Right renal cortex interstitium (tissue), 3 donors: ENCODE measurements at places on chromosomes 11 and 22.

- no peak for DNase-seq
Observed at GRCh38 chr22:48855593-48856307, 971.9 kb downstream of the BRD1 start.

DNA sequence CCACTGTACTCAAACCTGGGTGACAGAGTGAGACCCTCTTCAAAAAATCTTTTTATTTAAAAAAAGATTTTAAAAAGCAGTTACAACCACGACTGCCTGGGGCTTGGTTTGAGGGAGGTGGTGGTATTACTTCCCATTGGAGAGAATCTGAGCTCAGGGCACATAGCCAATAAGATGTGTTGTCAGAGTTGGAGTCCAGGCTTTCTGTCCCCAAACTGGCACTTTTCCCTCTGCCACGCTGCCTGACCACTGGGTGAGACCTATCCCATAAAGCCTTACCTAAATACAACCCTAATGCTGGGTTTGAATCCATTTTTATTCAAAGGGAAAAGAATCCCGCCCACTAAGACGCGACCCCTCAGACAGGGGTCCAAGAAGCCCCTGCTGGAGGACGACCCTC is 11.5 kb downstream of the CHADL start:
- DNase-seq = no peak

DNA sequence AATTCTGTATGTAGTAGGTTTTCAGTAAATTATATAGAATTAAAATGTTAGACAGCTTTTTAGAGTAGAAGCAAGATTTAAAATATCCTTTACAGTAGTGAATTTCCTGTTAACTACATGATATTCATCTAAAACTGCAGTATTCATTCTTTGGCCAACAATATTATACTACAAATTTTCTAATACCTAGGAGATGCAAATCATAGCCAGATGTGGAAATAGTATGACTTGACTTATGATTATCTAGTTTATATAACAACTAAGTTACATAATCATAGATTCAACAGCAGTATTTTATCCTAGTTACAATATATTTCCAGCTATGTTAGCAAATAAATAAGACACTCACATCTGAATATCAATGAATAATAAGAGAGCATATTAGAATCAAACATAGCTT is 163.2 kb downstream of the MSANTD4 start:
- DNase-seq = no peak

GRCh38 chr22:31400023-31400397 is 606 bp downstream of the DRG1 start:
- no peak for DNase-seq
